AG08396 (cell line): ENCODE measurements at places on chromosomes 12 and 14.

DNA sequence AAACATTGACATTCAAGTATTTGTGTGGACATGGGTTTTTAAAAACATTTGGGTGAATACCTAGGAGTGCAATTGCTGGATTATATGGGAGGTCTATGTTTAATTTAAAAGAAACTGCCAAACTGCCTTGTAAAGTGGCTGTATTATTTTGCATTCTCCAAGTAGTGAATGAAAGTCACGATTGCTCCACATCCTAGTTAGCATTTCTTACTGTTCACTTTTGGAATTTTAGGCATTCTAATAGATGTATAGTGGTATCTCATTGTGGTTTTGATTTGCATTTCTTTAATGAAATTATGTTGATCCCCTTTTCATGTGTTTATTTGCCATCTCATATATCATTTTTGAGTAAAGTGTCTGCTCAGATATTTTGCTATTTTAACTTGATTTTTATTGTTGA is 159.5 kb downstream of the FOXG1 start:
- DNase-seq = no peak

DNA sequence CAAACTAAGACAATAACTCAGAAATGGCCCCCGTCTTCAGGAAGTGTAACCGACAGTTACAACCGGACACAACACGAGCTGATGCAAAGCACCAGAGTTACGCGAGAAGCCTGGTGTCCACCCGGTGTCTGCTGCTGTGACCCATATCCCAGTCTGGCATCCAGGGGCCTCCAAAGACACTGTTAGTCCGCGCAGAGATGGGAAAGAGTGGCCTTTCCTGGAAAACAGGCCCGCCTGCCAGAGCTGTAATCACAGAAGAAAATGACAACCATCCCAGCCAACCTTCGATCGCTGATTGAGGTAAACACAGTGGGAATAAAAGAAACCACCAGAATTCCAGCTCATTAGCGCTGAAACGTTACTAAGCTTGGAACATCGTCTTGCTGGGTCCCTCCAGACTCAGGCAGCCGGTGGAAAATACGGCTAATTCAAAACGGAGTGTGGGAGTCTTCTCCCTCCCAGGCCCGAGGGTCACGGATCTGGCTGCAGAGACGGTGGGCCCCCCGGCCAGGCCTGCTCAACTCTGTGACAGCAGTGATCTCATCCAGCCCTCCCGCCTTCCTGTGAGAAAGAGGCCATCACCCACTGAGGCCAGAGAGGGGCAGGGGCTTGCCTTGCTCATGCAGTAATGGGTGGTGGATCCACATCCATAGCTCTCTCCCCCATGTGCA is 273.9 kb upstream of the RTL1 start:
- DNase-seq = no peak

DNA sequence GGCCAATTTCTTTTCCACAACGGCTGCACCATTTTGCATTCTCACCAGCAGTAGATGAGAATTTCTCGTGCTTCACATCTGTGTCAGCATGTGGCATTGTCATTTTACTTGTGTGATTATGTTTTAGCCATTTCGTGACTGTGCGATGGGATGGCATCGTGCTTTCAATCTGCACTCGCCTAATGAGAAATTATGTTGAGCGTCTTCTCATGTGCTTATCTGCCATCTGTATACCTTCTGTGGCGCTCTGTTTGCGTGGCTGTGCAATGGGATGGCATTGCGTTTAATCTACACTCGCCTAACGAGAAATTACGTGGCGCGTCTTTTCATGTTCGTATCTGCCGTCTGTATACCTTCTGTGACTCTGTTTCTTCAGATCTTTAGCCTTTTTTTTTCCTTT is 14.9 kb upstream of the GPR132 start:
- no peak for DNase-seq

DNA sequence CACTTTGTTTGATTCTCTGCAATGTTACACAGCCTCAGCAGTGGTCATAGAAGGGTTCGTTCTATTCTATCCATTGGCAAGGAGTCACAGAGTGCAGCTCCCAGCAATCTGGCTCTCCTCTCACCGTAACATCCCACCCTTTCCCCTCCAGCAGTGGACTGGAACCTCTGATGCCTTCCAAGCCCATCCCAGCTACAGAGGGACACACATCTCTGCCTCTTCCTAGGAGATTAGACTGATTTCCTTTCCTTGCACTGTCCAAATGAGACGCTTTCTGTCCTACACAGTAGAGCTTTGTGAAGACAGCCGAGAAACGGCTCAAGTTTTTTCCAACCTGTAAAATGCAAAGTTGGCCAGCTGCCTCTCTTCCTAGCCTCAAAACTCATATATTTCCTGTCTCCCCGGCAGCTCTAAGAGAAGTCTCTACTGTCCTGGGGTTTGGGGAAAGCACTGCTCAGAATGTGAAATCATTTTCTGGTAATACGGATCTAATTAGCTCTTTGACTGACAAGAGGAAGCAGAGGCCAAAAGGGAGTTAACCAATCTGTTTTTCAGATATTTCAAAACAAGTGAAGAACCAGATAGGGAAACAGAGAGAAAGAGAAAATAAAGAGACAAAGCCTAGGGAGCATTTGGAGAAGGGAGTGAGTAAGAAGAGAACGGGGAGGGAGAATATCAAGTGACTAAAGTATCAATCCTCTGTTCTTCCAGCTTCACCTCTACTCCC is 516 bp downstream of the NINJ2 start:
- no peak for DNase-seq
